ENCODE measurements at places on chromosomes 2 and 18.

GRCh38 chr18:55296778-55297177, 291.2 kb downstream of the TCF4 start:
- H3K27me3 ChIP-seq, result no peaks in the 10 kb centered on the region
- DNase-seq, result no peak
- no peak overlapping the region for H3K4me3 ChIP-seq
- no peak overlapping the region for H3K27ac ChIP-seq
- no peaks in the 10 kb centered on the region for H3K36me3 ChIP-seq

GRCh38 chr2:154724194-154724797, 25.8 kb downstream of the KCNJ3 start:
- no peak overlapping the region for H3K4me3 ChIP-seq
- H3K27me3 ChIP-seq, result no peaks in the 10 kb centered on the region
- no peaks in the 10 kb centered on the region for H3K36me3 ChIP-seq
- no peaks in the 10 kb centered on the region for H3K4me1 ChIP-seq
- DNase-seq, result no peak
- H3K27ac ChIP-seq, result no peak overlapping the region

DNA sequence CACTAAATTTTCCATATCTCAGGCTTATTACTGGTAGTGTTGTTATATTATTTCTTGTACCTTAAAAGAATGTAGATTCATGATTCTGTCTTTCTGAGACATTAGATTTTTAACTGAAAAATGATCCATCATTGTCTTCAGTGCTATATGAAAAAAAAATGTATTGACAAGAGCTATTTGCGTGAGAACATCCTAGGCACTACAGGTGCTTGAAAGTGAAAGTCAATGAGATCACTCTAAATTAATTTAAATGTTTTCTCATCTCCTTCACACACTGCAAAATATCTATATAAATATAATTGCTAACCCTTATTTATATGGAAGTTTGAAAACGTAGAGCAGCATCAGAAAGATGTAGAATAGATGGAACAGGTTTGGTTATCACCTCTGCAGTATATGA, 684.6 kb downstream of the TRIB2 start:
- H3K36me3 ChIP-seq, result no peaks in the 10 kb centered on the region
- H3K27me3 ChIP-seq, result no peaks in the 10 kb centered on the region
- no peak overlapping the region for H3K4me3 ChIP-seq
- no peak for DNase-seq
- H3K27ac ChIP-seq, result no peak overlapping the region

- no peak for DNase-seq
- H3K4me1 ChIP-seq, result no peaks in the 10 kb centered on the region
- H3K27me3 ChIP-seq, result no peaks in the 10 kb centered on the region
- H3K36me3 ChIP-seq, result no peaks in the 10 kb centered on the region
- no peak overlapping the region for H3K27ac ChIP-seq
Observed at GRCh38 chr2:113878743-113879142, 11.1 kb upstream of the ACTR3 start.

DNA sequence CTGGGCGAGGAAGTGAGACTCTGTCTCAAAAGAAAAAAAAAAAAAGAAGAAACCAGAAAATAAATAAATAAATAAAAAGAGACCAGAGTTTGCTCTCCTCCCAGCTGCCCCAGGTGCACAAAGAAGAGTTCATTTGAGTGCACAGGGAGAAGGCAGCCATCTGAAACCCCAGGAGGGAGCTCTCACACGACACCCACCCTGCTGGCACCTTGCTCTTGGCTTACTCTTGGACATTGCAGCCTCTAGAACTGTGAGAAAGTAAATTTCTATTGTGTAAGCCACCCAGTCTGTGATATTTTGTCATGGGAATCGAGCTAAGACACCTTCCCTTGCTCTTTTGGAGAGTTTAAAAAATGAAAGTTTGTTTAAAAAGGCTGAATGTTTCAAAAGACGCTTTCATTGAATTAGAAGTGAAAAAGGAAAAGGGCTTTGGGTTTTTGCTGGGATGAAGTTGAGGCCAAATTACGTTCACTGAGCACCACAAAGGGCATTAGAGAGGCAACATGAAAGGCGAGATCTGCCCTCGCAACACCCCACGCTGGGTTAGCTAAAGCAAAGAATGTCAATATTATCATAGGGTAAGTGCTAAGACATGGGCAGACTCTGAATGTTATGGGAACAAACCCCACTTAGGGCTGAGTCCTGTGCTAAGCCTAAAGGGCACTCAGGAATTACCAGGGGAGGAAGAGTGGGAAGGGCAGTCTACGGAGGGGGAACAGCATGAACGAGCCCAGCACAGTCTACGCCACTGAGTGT, 128.9 kb upstream of the RIOK3 start:
- no peak overlapping the region for H3K4me3 ChIP-seq
- DNase-seq, result no peak
- H3K4me1 ChIP-seq, result peaks cover 6% of the 10 kb centered on the region
- H3K27me3 ChIP-seq, result peaks cover 2% of the 10 kb centered on the region
- H3K27ac ChIP-seq, result no peak overlapping the region
- H3K36me3 ChIP-seq, result no peaks in the 10 kb centered on the region

- no peaks in the 10 kb centered on the region for H3K36me3 ChIP-seq
- no peak overlapping the region for H3K4me3 ChIP-seq
- no peaks in the 10 kb centered on the region for H3K4me1 ChIP-seq
- no peaks in the 10 kb centered on the region for H3K27me3 ChIP-seq
- H3K27ac ChIP-seq, result no peak overlapping the region
- no peak for DNase-seq
Observed at GRCh38 chr2:6648596-6649247, 217.0 kb downstream of the CMPK2 start.

- no peak overlapping the region for H3K27ac ChIP-seq
- H3K4me3 ChIP-seq, result no peak overlapping the region
- no peaks in the 10 kb centered on the region for H3K4me1 ChIP-seq
- no peaks in the 10 kb centered on the region for H3K27me3 ChIP-seq
- no peak for DNase-seq
Observed at GRCh38 chr2:110149330-110150220, 34.0 kb upstream of the MALL start.

- no peaks in the 10 kb centered on the region for H3K27me3 ChIP-seq
- H3K27ac ChIP-seq, result no peak overlapping the region
- H3K4me3 ChIP-seq, result no peak overlapping the region
Observed at GRCh38 chr18:55400081-55400480, 187.9 kb downstream of the TCF4 start.

- no peaks in the 10 kb centered on the region for H3K4me1 ChIP-seq
- no peak for DNase-seq
- no peak overlapping the region for H3K4me3 ChIP-seq
- no peak overlapping the region for H3K27ac ChIP-seq
Observed at GRCh38 chr2:241256168-241256545, 59.3 kb downstream of the HDLBP start.

DNA sequence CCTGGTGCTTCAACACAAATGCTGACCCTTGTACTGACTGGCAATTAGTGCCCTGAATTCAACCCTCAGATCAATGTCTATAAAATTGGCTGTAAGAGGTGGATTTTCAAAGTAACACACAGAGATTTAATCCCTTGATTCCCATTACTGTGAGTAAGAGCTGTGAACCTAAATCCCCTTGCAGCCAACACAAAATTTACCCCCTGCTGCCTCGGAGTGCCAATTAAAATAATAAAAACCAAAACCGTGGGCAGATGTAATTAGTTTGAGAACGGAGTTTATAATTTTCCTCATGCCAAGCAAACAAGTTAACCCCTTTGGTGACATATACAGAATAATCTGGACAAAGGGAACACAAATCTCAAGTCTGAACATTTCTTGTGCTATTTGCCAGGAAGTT, 55.8 kb upstream of the REV1 start:
- DNase-seq, result no peak
- no peak overlapping the region for H3K27ac ChIP-seq
- no peaks in the 10 kb centered on the region for H3K4me1 ChIP-seq
- H3K4me3 ChIP-seq, result no peak overlapping the region
- H3K27me3 ChIP-seq, result no peaks in the 10 kb centered on the region
- H3K36me3 ChIP-seq, result no peaks in the 10 kb centered on the region

DNA sequence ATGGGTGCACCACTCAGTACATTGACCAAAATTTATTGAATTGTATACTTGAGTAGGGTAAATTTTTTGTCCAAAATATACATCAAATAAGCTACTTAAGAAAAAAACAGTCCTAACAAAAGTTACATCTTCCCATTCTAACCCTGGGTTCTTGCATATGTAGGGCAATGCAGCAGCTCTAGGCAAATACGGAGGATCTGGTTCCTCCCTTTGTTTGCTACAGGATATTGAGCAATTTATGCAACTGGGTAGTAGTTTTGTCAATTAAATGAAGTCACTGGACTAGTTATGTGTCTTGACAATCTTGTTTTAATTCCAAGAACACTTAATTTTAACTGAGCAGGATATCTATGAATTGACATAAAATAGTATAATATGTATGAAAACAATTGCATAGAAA, 1507.2 kb upstream of the PIK3C3 start:
- DNase-seq, result no peak
- no peaks in the 10 kb centered on the region for H3K36me3 ChIP-seq
- H3K27ac ChIP-seq, result no peak overlapping the region
- no peak overlapping the region for H3K4me3 ChIP-seq
- H3K27me3 ChIP-seq, result no peaks in the 10 kb centered on the region

DNA sequence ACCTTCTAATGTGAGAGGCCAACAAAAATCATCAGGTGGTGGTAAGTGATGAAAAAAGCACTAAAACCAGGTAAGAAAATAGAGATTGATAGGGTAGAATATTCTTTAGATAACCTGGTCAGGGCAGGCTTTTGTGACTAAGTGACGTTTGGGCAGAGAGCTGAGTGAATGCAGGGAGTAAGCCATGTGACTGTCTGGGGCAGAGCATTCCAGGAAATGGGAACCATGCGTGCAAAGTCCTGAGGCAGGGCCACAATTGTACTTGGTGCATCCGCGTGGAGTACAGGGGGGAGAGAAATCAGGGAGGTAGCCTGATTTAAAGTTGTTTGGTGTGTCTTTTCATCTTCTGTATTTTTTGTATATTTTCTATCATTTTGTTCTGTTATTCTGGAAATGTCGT, 102.5 kb downstream of the LYPD6B start:
- H3K4me1 ChIP-seq, result peaks cover 5% of the 10 kb centered on the region
- H3K27me3 ChIP-seq, result no peaks in the 10 kb centered on the region
- no peak for DNase-seq
- no peak overlapping the region for H3K27ac ChIP-seq
- H3K36me3 ChIP-seq, result no peaks in the 10 kb centered on the region
- no peak overlapping the region for H3K4me3 ChIP-seq

- no peaks in the 10 kb centered on the region for H3K4me1 ChIP-seq
- H3K4me3 ChIP-seq, result no peak overlapping the region
- no peak overlapping the region for H3K27ac ChIP-seq
- H3K27me3 ChIP-seq, result no peaks in the 10 kb centered on the region
- no peaks in the 10 kb centered on the region for H3K36me3 ChIP-seq
Observed at GRCh38 chr2:43209204-43209717, 17.1 kb downstream of the ZFP36L2 start.

DNA sequence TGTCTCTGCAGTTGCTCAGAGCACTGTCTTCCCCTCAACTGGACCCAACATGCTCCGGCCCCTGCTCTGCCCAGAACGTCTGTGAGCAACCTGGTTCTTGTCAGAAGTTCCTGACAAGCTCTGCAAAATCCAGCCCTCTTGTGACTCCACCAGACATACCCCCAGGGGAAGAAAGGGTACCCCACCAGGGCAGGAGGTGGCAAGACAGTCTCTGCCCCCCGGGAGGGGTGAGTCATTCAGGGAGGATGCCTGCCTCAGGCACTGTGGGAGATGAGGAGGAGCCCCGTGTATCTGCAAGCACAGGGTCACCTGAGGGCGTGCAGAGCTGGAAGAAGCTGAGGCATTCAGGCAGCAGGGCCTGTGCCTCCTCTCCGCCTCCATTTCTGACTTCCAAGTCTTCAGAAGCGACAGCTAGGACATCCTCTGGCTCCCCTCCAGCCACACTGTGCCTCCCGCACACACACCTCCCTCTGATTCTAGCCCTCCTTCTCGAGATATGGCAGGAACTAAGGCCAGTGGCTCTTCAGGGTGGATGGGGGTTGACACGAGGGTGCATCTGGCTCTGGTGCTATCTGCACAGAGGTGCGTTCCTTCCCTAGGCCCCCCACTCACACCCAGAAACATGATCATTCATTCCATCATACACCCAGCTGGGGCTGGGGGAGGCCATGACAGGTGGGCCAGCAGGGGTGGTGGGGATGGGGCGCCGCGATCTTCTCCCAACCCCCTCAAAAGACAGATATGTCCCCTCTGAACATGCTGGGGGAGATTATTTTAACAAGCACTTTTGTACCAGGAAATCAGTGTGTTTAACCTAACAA, 222.2 kb downstream of the CYP26B1 start:
- H3K4me3 ChIP-seq, result no peak overlapping the region
- H3K36me3 ChIP-seq, result no peaks in the 10 kb centered on the region
- H3K4me1 ChIP-seq, result no peaks in the 10 kb centered on the region
- peak; percentile 71 for DNase-seq
- no peak overlapping the region for H3K27ac ChIP-seq

DNA sequence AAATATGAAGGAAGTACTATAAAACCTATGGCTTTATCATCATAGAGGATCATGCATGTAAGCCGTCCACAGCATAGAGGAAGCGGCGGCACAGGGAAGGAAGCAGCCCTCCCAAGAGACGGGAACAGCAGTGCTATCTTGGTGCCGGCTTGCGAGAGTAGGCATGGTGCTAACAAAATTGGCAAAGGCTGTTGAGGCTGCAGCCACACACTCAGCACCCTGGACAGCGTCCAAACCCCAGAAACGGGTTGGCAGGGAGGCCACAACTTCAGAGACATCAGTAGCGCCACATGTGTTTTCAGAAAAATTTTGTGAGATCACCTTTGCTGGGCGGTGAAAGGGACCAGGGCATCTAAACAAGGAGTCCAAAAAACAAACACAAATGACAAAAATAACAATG, 37.7 kb downstream of the NETO1 start:
- H3K4me1 ChIP-seq, result no peaks in the 10 kb centered on the region
- DNase-seq, result peak; percentile 63
- no peak overlapping the region for H3K4me3 ChIP-seq
- H3K36me3 ChIP-seq, result no peaks in the 10 kb centered on the region
- no peak overlapping the region for H3K27ac ChIP-seq

- H3K36me3 ChIP-seq, result no peaks in the 10 kb centered on the region
- no peaks in the 10 kb centered on the region for H3K4me1 ChIP-seq
Observed at GRCh38 chr2:163774862-163775261, 39.1 kb upstream of the FIGN start.

- no peak overlapping the region for H3K4me3 ChIP-seq
- peak; percentile 91 for DNase-seq
- peaks cover 28% of the 10 kb centered on the region for H3K4me1 ChIP-seq
- H3K36me3 ChIP-seq, result peaks cover 1% of the 10 kb centered on the region
Observed at GRCh38 chr18:12336171-12336613, 28.2 kb downstream of the TUBB6 start.

- peaks cover 2% of the 10 kb centered on the region for H3K4me1 ChIP-seq
- no peak overlapping the region for H3K4me3 ChIP-seq
- no peaks in the 10 kb centered on the region for H3K36me3 ChIP-seq
- no peak overlapping the region for H3K27ac ChIP-seq
- no peaks in the 10 kb centered on the region for H3K27me3 ChIP-seq
- peak; percentile 84 for DNase-seq
Observed at GRCh38 chr2:119531292-119531691, 7.0 kb upstream of the SCTR start.

GRCh38 chr2:16640867-16641266, 24.8 kb downstream of the CYRIA start:
- H3K4me3 ChIP-seq, result no peak overlapping the region
- H3K4me1 ChIP-seq, result no peaks in the 10 kb centered on the region
- no peaks in the 10 kb centered on the region for H3K36me3 ChIP-seq
- no peaks in the 10 kb centered on the region for H3K27me3 ChIP-seq
- H3K27ac ChIP-seq, result no peak overlapping the region

- H3K27ac ChIP-seq, result no peak overlapping the region
- H3K36me3 ChIP-seq, result no peaks in the 10 kb centered on the region
- DNase-seq, result no peak
- H3K27me3 ChIP-seq, result no peaks in the 10 kb centered on the region
Observed at GRCh38 chr2:221309892-221310583, 262.1 kb downstream of the EPHA4 start.

- no peak overlapping the region for H3K4me3 ChIP-seq
- H3K27me3 ChIP-seq, result no peaks in the 10 kb centered on the region
- H3K4me1 ChIP-seq, result no peaks in the 10 kb centered on the region
- H3K36me3 ChIP-seq, result no peaks in the 10 kb centered on the region
Observed at GRCh38 chr18:47736376-47737140, 193.9 kb downstream of the SMAD2 start.

Measured in mesendoderm (in vitro differentiated cells).